ENCODE measurements at places on chromosomes 6 and 20. TPM values are rescaled to one million over a fixed set of nuclear protein-coding genes. Genes with fewer than 3 reads are reported as not detected.

The NRM gene
- 9.0 TPM for total RNA-seq

The SNX9 gene
- 31.6 TPM for total RNA-seq

The NOTCH4 gene
- 0.86 TPM for total RNA-seq

The OLIG3 gene
- not detected for total RNA-seq

The NMBR gene
- total RNA-seq = not detected

The PNISR gene
- total RNA-seq = 301 TPM

The KCNQ2 gene
- 0.89 TPM for total RNA-seq

The E2F3 gene
- total RNA-seq = 14.0 TPM

The PRSS16 gene
- 0.49 TPM for total RNA-seq

The TMEM200A gene
- 1.1 TPM for total RNA-seq

The DDX43 gene
- total RNA-seq = 1.4 TPM

The BPIFB1 gene
- not detected for total RNA-seq

The SAMD5 gene
- not detected for total RNA-seq

The RHAG gene
- not detected for total RNA-seq

The SAMD10 gene
- total RNA-seq = 14.3 TPM

The KLHDC3 gene
- 38.6 TPM for total RNA-seq

The PAX1 gene
- not detected for total RNA-seq

The RIPPLY2 gene
- not detected for total RNA-seq

The TMX4 gene
- total RNA-seq = 71.7 TPM

Data from CD4-positive, CD25-positive, alpha-beta regulatory T cell (primary cell).